ENCODE measurements at places on chromosomes 7 and 10. TPM values are rescaled to one million over a fixed set of nuclear protein-coding genes. Genes with fewer than 3 reads are reported as not detected.

- H3K27ac ChIP-seq = no peak overlapping the region
- H3K27me3 ChIP-seq = no peaks in the 10 kb centered on the region
These were observed 56.1 kb downstream of the ZRANB1 start for GRCh38 chr10:124997771-124998623.

DNA sequence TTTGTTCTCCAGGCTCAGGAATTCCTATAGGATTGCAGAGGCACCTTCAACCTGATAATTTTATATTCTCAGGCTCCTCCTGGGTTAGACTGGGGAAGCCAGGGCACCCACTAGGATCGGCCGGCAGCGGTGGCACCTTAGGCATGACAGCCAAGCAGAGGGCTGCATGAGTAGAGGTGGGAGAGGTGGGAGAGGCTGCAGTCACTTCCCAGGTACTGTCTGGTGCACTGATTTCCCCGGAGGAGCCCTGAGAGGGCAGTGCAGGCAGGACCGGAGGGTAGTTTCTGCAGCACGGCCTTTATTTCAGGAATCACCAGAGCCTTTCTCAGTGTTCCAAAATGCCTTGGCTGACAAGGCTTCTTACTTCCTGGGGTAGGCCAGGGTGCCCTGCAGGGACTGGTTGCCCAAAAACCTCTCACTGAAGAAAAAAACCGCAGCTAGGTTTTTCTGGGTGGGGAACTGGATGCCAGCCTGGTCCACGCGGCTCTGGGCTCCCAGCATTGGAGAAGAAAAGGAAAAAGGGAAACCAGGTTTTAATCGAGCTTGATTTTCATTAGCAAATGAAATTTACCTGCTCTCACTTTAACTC, 3.6 kb upstream of the HOXA13 start:
- peaks cover 93% of the 10 kb centered on the region for H3K27me3 ChIP-seq
- H3K4me3 ChIP-seq = peak overlapping the region; percentile 85
- no peak for DNase-seq
- peaks cover 30% of the 10 kb centered on the region for H3K4me1 ChIP-seq
- no peaks in the 10 kb centered on the region for H3K36me3 ChIP-seq
- no peak overlapping the region for H3K27ac ChIP-seq

DNA sequence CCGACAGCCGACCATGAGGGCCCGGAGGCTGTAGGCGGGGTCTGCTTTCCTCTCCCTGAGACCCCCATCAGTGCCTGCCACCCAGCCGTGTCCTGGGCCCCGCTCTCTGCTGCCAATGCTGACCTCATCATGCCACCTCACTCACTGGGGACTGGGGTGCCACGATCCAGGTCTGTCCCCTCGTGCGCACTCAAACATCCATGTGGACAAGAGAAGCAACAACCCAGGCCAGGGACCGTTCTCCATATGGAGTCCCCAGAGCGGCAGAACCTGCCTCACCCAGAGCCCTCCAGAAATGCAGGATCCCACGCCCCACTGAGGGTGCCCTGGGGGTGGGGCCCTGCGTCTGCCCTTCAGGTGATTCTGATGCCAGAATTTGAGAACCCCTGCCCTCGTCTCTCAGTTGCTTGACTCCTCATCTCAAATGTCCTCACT, 210.0 kb upstream of the PPP2R2D start:
- no peaks in the 10 kb centered on the region for H3K36me3 ChIP-seq
- DNase-seq = no peak
- peaks cover 18% of the 10 kb centered on the region for H3K27me3 ChIP-seq
- H3K27ac ChIP-seq = no peak overlapping the region

GRCh38 chr10:17009212-17009700, 120.4 kb downstream of the CUBN start:
- no peak for DNase-seq
- H3K4me1 ChIP-seq = no peaks in the 10 kb centered on the region
- peaks cover 8% of the 10 kb centered on the region for H3K27me3 ChIP-seq
- H3K27ac ChIP-seq = no peak overlapping the region
- peaks cover 20% of the 10 kb centered on the region for H3K36me3 ChIP-seq

DNA sequence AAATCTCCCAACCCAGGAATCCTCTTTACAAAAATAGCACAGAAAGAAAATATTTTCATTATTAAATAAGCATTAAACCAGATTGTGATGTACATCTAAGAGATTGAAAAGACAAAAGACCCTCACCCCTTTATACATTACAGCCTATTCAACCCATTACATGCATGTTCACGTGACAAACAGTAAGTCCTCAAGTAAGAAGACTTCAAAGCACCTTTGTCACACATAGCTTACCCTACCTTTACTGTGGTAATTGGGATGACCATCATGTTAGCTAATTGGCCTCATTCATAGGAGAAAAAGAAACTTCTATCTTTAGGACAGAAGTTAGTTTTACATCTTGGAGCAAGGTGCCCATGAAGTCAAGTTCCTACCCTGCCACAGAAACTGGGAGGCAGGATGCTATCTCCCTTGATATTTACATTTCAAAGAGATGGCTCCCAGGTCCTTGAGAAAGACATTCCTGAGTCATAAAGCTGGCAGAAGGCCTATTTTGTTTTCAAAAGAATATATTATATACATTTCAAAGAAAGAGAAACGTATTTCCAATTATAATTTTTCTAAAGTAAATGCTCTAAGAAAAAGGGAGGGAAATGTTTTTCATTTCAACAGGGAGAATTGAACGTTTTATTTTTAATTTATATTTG, 48.1 kb downstream of the GNAI1 start:
- no peak overlapping the region for H3K4me3 ChIP-seq
- no peaks in the 10 kb centered on the region for H3K4me1 ChIP-seq
- no peaks in the 10 kb centered on the region for H3K27me3 ChIP-seq
- H3K36me3 ChIP-seq = no peaks in the 10 kb centered on the region
- no peak overlapping the region for H3K27ac ChIP-seq

FFAR4 gene
- not detected for polyA plus RNA-seq

DNA sequence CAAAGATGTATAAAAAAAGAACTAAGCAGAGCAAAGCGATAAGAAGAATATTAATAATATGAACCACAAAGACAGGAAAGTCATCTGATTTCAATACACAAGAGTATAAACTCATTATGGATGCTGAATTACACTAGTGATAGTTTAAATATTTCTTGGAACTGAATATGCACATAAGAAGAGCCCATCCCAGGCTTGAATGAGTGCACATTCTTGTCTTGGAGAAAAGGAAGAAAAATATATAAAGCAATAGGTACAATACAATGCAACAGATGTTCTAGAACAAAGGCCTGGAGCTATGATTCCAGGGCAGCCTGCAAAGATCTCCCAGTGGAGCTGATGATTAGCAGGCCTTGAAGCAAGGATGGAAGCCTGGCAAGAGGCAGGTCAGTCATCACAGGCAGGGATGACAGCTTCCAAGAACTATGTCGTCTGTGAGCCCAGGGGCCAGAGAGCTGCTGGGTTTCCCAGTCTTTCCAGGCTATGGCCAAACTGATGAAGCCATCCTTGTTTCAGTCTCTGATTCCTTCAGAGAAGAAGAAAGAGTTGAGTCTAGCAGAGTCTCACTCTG, 277.6 kb downstream of the KCNMA1 start:
- peaks cover 15% of the 10 kb centered on the region for H3K27me3 ChIP-seq

NOS3 gene
- polyA plus RNA-seq = 2.8 TPM

DNA sequence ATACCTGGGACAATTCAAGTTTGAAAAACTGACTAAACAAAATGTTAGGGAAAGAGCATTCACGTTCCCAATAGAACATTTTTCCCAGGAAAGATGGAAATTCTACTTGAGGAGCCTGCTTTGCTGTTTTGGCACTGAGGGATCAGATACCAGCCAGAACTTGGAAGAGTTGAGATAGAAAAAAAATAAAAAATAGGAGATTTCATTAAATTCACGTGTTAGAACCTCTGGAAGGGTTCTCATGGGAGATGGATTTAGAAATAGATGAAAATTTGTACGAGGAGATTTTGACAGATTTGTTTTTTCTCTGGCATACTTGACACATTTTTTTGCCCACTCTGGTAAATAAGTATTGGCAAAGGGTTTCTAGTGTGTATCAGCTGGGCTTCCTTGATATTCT, 63.7 kb downstream of the CELF2 start:
- H3K4me1 ChIP-seq = no peaks in the 10 kb centered on the region
- no peak overlapping the region for H3K4me3 ChIP-seq
- DNase-seq = no peak
- no peaks in the 10 kb centered on the region for H3K36me3 ChIP-seq
- peaks cover 4% of the 10 kb centered on the region for H3K27me3 ChIP-seq

DPY19L1 gene
- polyA plus RNA-seq = 1.2 TPM

- H3K36me3 ChIP-seq = no peaks in the 10 kb centered on the region
- DNase-seq = no peak
- H3K4me1 ChIP-seq = no peaks in the 10 kb centered on the region
- no peak overlapping the region for H3K4me3 ChIP-seq
These were observed 24.7 kb downstream of the PNLIPRP3 start for GRCh38 chr10:116452338-116452720.

GRCh38 chr10:49657606-49658005, 21.8 kb upstream of the C10orf53 start:
- peaks cover 10% of the 10 kb centered on the region for H3K27me3 ChIP-seq
- no peak overlapping the region for H3K4me3 ChIP-seq
- no peaks in the 10 kb centered on the region for H3K4me1 ChIP-seq

DNA sequence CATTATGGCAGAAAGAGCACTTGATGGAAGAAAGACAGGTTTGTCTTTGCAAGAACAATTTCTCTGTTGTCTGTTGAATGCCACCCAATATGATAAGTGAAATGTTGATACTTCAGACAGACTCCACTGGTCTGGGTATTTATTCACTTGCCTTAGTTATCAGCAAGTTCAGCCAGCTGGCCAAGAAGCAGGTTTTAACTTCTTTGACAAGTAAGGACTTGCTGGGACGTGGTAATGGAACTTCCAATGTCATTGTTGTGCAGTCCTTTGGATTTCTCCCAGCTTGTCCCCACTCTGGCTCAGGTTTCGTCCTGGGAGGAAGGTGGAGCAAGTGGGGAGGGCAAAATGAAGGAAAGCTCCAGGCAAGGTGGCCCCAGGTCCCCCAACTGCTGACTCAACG, 497.4 kb downstream of the RPS24 start:
- H3K27ac ChIP-seq = no peak overlapping the region
- H3K27me3 ChIP-seq = no peaks in the 10 kb centered on the region
- no peaks in the 10 kb centered on the region for H3K36me3 ChIP-seq
- H3K4me3 ChIP-seq = no peak overlapping the region
- H3K4me1 ChIP-seq = peaks cover 2% of the 10 kb centered on the region
- DNase-seq = no peak

DNA sequence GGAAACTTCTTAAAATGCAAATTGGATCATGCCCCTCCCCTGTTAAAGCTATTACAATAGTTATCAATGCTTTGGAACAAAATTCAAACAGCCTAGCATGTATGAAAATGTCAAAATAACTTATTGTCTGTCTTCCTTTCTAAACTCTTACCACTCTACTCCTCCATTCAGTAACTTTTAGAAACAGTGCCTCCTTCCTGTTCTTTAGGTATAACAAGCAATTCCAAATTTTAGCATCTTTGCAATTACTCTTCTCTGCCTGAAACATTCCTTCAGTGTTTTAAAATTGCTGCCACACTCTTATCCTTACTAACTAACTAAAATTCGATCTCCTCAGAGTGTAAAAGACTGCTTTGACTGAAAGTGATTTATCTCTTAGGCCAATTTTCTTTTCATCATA, 660.4 kb upstream of the LRRTM3 start:
- no peak overlapping the region for H3K27ac ChIP-seq
- H3K4me3 ChIP-seq = no peak overlapping the region
- H3K27me3 ChIP-seq = no peaks in the 10 kb centered on the region
- H3K36me3 ChIP-seq = no peaks in the 10 kb centered on the region
- no peaks in the 10 kb centered on the region for H3K4me1 ChIP-seq

GRCh38 chr7:106957766-106958165, 86.7 kb upstream of the PRKAR2B start:
- no peak overlapping the region for H3K27ac ChIP-seq
- H3K27me3 ChIP-seq = no peaks in the 10 kb centered on the region
- DNase-seq = no peak
- H3K36me3 ChIP-seq = no peaks in the 10 kb centered on the region
- peaks cover 1% of the 10 kb centered on the region for H3K4me1 ChIP-seq

GRCh38 chr10:8061274-8062211, 7.1 kb downstream of the GATA3 start:
- peak overlapping the region; percentile 85 for H3K4me3 ChIP-seq
- H3K36me3 ChIP-seq = peaks cover 16% of the 10 kb centered on the region
- no peak overlapping the region for H3K27ac ChIP-seq
- no peak for DNase-seq
- peaks cover 69% of the 10 kb centered on the region for H3K27me3 ChIP-seq
- peaks cover 37% of the 10 kb centered on the region for H3K4me1 ChIP-seq

SLC26A5 gene
- not detected for polyA plus RNA-seq

DNA sequence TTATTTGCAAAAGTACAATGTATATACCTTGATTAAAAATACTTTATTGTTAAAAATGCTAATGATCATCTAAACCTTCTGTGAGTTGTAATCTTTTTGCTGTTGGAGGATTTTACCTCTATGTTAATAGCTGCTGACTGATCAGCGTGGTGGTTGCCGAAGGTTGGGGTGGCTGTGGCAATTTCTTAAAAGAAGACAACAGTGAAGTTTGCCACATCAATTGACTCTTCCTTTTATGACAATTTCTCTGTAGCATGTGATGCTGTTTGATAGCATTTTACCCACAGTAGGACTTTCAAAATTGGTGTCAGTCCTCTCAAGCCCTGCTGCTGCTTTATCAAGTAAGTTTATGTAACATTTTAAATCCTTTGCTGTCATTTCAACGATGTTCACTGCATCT, 16.9 kb upstream of the ENTPD1 start:
- H3K36me3 ChIP-seq = no peaks in the 10 kb centered on the region
- no peaks in the 10 kb centered on the region for H3K27me3 ChIP-seq
- peaks cover 43% of the 10 kb centered on the region for H3K4me1 ChIP-seq
- no peak overlapping the region for H3K27ac ChIP-seq
- H3K4me3 ChIP-seq = no peak overlapping the region

DNA sequence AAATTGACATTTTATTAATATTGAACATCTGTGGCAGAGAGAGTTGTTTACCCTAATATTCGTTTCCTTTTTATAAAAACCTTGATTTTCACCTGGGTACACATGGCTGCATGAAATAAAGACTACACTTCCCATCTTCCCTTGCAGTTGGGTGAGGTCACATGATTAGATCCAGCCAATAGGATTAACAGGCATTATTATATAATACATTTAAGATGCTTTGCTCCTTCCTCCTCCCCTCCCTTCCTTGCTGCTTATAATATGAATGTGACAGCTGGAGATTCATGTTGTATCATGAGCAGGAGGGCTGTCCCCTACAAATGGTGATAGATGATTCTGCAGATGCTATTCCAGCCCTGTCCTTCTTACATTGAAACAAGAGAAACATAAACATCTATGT, 146.6 kb downstream of the SH2D4B start:
- no peak for DNase-seq
- no peak overlapping the region for H3K27ac ChIP-seq
- H3K4me1 ChIP-seq = no peaks in the 10 kb centered on the region

MMD2 gene
- not detected for polyA plus RNA-seq

C7orf33 gene
- not detected for polyA plus RNA-seq

TMEM176B gene
- polyA plus RNA-seq = not detected

GRCh38 chr10:79167537-79167936, 98.8 kb downstream of the ZMIZ1 start:
- H3K27ac ChIP-seq = no peak overlapping the region
- H3K36me3 ChIP-seq = no peaks in the 10 kb centered on the region
- no peak for DNase-seq
- H3K4me3 ChIP-seq = no peak overlapping the region

TMEM184A gene
- not detected for polyA plus RNA-seq

GRCh38 chr7:135490783-135491182, 19.1 kb downstream of the CNOT4 start:
- H3K4me3 ChIP-seq = no peak overlapping the region
- no peaks in the 10 kb centered on the region for H3K36me3 ChIP-seq
- H3K27me3 ChIP-seq = no peaks in the 10 kb centered on the region
- no peak for DNase-seq

PON1 gene
- not detected for polyA plus RNA-seq

Measured in naive B cell (primary cell).